ENCODE measurements at places on chromosomes 12 and 14.

DNA sequence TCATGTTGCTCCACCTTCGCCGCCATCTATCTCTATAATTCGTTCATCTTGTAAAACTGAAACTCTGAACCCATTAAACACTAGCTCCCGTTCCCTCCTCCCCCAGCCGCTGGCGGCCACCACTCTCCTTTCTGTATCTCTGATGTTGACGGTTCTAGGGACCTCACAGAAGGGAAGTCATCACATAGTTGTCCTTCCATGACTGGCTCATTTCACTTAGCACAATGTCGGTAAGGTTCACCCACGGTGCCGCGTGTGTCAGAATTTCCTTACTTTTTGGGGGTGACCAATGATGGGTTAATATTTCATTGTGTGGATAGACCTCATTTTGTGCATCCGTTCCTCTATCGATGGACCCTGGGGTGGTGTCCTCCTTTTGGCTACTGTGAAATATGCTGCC is 2.0 kb upstream of the CACNA2D4 start:
- H3K4me3 ChIP-seq = no peak overlapping the region
- H3K27ac ChIP-seq = no peak overlapping the region
- H3K4me1 ChIP-seq = peaks cover 10% of the 10 kb centered on the region

DNA sequence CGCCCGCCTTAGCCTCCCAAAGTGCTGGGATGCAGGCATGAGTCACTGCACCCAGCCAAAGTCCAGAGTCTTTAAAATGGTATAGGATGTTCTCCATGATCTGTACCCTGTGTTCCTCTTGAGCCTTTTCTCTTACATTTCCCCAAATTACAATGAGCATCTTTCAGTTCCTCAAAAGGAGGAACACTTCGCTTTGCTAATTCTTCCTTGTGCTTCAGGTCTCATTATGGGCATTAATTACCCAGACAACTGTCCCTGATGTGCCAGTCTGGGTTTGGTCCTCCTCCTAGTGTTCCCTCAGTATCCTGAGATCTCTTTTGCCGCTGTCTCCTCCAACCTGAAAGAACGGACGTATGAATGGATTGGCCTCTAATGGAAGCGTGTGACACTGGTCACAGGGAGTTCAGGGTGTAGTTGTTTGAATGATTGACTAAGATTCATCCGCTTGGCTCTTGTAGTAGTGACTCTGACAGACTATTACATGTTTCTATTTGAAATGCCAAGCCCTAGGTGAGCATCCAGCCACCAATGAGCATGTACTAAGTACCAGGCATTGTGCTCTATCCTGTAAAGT is 8.2 kb downstream of the PRKCH start:
- H3K4me3 ChIP-seq = no peak overlapping the region
- peaks cover 3% of the 10 kb centered on the region for H3K4me1 ChIP-seq
- no peaks in the 10 kb centered on the region for H3K36me3 ChIP-seq
- H3K27me3 ChIP-seq = peaks cover 3% of the 10 kb centered on the region
- H3K27ac ChIP-seq = no peak overlapping the region

- H3K27me3 ChIP-seq = no peaks in the 10 kb centered on the region
- DNase-seq = no peak
- H3K27ac ChIP-seq = no peak overlapping the region
- no peak overlapping the region for H3K4me3 ChIP-seq
- no peaks in the 10 kb centered on the region for H3K4me1 ChIP-seq
Measured at GRCh38 chr12:129467726-129468125, 436.1 kb downstream of the TMEM132D start.

DNA sequence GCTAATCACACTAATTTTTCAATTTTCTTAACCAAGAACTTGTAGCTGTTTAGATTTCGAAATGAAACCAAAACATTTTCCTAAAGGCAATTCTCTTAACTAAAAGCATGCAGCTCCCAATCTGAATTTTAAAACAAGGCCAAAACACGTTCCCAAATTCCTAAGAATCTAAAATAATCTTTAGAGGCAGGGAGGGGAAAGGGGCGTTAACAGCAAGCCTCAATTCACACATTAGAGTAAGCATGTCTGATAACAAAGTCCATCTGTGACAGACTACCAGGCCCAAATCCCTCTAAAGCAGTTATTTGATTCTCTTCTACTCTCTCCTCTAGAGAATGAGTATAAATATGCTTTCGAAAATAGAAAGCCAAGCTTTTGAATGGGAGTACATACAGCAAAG is 754 bp downstream of the ATG14 start:
- DNase-seq = no peak
- peaks cover 18% of the 10 kb centered on the region for H3K27me3 ChIP-seq
- no peaks in the 10 kb centered on the region for H3K36me3 ChIP-seq
- peaks cover 24% of the 10 kb centered on the region for H3K4me1 ChIP-seq

Measured in osteocyte (in vitro differentiated cells).